CD4-positive, alpha-beta T cell treated with Interleukin-1 beta for 1 hour (primary cell): ENCODE measurements at places on chromosomes 6 and 20.

GRCh38 chr6:30175765-30176164 lies 12.4 kb downstream of the TRIM15 start:
- no peak for DNase-seq

DNA sequence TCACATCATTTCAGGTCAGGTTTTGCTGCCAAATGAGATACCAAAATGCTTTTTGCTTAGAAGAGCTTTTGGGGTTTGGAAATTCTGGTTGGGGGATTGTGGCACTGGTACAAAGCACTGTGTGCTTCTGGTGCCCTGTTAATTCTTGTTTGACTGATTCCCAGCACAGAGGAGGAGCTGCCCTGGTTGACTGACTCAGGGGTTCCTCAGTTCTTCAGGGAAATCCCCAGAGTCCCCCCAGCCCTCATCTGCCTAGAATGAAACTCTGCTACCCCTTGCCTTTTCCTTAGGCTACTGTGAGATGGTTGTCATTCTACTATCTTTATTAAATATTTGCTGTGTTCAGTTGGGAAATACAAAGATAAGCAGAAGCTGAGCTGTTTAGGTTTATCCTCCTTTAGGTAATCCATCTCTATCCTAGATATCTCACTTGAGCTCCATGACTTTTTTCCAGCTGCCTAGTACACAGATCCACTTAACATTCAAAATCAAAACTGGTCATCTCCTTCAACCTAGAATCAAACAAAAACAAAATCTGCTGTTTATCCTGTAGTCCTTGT lies 24.9 kb upstream of the TSPYL1 start:
- DNase-seq, result no peak

- DNase-seq, result no peak
Observed at GRCh38 chr6:127176146-127176545, 57.7 kb downstream of the RSPO3 start.

GRCh38 chr20:24560571-24561491 lies 91.4 kb downstream of the SYNDIG1 start:
- DNase-seq, result no peak

DNA sequence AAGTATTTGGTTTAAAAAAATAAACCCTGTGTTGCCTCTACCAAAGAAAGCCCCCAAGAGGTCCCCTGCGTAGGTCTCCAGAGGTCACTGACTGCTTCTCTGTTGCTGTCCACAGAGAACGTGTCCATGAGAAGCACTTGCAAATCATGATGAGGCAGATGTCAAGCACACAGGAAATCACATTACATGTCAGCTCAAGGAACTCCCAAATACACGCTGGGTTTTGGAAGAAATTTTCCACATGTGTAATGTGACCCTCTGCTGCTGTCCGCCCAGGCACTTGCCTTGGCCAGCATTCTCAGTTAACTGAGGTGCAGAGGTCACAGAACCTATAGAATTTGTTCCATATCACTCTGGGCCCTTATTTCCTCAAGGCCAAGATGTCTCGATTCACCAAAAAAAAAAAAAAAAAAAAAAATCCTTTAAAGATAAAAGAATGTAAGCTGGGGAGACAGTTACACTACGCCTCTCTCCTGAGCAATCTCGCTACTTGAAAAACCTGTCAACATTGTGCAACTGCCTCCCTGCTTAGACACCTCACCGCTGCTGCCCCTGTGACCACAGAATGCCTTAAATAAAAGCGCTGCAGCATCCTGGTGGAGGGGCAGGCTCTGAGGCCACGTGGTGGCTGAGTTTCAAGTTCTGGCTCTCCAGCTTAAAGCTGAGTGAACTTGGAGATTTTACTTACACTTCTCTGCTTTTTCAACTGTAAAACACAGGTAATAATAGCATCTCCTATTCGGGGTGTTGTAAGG lies 42.3 kb downstream of the SLC22A23 start:
- DNase-seq, result no peak

- DNase-seq, result no peak
Observed at GRCh38 chr6:4346659-4347333, 211.4 kb upstream of the ECI2 start.

GRCh38 chr6:119328892-119329793 lies 20.4 kb downstream of the MAN1A1 start:
- DNase-seq, result no peak

DNA sequence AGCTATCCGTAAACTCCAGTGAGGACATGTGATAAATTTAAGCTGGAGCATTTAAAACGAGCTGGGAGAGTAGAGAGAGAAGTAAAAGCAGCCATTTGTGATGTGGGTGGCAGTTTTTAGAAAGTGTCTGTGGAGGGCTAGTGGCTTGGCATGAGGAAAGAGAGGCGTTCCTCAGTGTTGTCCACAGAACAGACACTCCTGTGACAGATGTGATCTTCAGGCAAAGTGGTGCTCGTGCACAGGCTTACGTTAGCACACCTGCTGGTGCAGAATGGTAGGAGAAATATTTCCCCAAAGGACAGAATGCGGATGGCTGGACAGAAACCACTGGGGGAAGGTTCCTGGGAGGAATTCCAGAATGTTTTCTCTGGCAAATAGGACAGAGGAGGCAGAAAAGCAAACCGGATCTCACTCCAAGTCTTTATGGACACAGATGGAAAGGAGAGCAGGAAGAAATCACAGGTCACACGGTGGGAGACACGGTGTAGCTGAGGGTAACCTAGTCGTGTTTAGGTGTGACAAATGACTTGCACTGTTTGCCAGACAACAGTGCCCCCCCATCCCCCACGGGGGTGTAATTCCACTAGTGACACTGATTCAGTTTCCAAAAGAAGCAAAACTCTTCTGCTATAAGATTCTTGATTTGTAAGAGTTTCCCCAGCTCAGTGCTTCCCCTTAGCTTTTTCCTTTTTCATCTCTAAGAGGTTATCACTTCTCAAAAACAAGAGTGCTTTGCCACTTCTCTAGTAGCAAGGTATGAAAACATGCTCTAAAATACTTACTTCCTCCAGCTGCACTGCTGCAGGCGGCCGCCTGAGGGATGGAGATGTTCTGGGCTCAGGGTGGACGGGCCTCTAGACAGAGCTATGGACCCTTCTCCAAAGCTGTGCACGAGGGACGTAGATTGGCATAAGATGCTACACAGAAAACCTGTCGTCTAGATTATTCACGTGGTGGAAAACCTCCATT lies 293.2 kb downstream of the QKI start:
- DNase-seq, result no peak

GRCh38 chr6:23989885-23990533 lies 136.0 kb upstream of the NRSN1 start:
- DNase-seq, result no peak

GRCh38 chr6:153831350-153832078 lies 207.5 kb upstream of the OPRM1 start:
- DNase-seq, result no peak

DNA sequence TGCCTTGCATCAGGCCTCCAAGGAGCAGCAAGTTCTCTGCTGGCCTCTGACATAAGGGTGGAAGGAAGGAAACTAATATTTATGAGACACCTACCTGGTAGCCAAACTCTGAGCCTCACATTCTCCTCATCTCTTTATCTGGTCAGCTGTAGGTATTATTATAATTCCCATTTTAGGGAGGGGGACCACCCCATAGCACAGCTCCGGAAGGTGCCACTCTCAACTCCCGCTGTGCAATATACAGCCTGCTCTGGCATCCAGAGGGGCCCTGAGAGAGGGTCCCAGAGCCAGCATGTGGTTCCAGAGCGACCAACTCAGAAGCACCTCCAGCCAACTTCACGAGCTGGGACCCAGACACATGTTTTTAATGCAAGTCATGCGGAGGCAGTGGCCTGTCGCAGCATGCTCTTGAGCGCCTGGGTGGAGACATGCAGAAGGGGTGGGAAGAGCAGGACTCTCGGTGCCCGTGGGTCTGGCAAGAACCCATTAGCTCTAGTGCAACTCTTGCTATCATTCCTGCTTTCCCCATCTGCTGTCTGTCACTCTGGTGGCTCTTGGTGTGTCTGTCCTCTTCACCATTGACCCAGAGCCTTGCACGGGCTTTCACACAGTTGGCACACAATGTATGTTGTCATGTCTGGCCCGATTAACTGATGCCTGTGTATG lies 15.0 kb upstream of the MYMX start:
- no peak for DNase-seq

- DNase-seq, result peak; percentile 23
Observed at GRCh38 chr6:6315660-6316059, 4.8 kb downstream of the F13A1 start.

DNA sequence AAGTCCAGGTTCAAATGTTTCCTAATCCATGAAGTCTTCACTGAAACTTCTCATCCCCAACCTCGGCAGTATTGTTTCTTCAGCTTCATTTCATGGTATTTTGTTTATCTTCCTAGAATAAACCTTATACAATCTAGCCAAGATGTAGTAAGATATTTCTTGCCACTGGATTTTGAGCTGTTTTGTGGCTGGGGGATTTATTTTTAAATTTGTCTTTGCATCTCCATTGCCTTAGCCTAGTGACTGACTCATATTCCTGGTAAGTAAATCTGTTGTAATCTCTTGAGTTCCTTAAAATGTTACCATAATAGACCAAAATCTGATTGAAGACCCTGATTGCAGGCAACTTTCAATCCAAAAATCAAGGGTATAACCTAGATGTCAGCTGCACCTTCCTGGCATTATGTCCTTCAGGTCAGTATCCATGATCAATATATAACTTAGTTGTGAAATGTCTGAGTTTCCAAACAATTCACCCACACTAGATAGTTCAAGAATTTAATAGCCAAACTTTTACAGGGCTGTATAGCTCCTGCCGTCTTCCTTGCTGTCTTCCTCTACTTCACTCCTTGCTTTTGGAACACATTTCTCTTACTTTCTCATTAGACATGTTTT lies 4.7 kb upstream of the TRMT11 start:
- no peak for DNase-seq

- DNase-seq, result no peak
Observed at GRCh38 chr6:111600588-111601445, 4.9 kb downstream of the TRAF3IP2 start.

GRCh38 chr6:119768201-119768600 lies 418.6 kb upstream of the MAN1A1 start:
- DNase-seq, result no peak

- DNase-seq, result no peak
Observed at GRCh38 chr20:10784554-10785183, 110.9 kb upstream of the JAG1 start.

- DNase-seq, result no peak
Observed at GRCh38 chr6:139436200-139436956, 61.9 kb upstream of the CITED2 start.

- DNase-seq, result peak; percentile 42
Observed at GRCh38 chr6:13767121-13767808, 47.1 kb downstream of the MCUR1 start.

DNA sequence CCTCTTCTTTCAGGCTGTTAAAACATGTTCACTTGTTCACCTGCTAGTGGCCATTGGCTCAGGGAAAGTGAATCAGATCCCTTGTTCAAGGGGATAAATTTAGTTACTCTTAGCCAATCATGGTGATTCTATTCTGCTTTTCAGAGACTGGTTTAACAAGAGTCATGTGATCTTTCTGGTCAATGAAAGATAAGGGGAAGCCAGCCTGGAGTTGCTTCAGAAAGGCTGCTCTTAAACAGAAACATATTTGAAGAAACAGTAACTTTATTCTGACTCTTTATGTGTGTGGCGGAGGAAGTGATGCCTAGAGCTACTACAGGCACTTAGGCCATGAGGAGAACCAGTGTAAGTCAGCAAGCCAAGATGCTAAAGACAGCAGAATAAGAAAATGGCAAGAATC lies 28.1 kb upstream of the AHI1 start:
- no peak for DNase-seq

DNA sequence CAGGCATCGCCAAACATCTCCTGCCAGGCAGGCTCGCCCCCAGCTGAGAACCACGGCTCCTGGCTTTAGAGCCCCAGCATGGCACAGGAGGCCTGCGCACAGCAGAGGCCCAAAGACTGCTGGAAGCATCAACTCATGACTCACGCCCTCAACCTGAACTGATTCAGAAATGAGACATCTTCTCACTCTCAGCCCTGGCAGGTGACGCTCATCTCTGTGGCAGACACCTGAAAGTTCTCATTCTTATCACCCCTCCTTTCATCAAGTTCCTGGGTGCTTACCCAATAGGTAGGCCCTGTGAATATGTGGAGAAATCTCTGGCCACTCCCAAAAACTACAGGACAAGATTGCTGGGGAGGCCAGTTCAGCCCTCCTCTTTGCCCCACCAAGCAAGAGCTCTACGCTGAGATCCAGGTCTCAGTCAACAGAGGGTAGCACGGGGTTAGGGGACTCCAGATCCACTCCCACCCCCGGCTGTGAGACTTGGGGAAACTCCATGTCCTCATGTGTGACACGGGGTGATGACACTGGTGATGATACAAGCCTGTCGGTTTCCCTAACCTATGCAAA lies 11.3 kb downstream of the NFATC2 start:
- DNase-seq, result peak; percentile 71

DNA sequence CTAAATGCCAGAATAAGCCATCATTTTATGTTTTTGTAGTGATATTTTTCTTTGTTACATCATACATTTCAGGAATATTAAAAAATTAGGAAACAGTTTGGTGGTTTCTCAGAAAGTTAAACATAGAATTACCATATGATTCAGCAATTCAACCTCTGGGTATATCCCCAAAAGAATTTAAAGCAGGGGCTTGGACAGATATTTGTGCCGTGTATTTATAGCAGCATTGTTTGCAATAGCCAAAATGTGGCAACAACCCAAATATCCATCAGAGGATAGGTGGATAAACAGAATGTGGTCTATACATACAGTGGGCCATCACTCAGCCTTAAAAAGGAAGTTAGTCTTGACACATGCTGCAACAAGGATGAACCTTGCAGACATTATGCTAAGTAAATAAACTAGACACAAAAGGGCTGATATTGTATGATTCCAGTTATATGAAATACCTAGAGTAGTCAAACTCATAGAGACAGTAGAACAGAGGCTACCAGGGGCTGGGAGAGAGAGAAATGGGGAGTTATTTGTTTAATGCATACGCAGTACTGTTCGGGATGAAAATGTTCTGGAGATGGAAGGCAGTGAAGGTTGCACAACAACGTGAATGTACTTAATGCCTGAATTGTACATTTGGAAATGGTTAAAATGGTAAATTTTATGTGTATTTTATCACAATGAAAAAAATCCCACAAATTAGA lies 18.9 kb upstream of the TRAF3IP2 start:
- DNase-seq, result no peak

DNA sequence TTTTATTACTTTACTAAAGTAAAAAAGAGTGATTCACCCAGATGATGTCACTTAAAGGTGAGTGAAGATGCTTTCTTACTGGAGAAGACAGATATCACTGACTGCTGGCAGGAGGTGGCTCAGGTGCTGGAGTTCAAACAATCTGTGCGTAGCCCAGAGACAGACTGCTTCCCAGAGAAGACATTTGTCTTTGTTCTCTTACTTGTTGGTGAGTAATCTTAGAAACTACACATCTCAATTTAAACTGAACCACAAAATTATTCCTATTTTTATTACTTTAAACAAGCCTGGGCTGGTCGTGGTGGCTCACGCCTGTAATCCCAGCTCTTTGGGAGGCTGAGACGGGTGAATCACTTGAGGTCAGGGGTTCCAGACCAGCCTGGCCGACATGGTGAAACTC lies 92.2 kb downstream of the CEP162 start:
- DNase-seq, result no peak

- DNase-seq, result no peak
Observed at GRCh38 chr20:43052532-43052931, 137.2 kb downstream of the PTPRT start.

- DNase-seq, result no peak
Observed at GRCh38 chr6:139081471-139081870, 52.9 kb downstream of the ABRACL start.

- DNase-seq, result no peak
Observed at GRCh38 chr6:169316651-169317050, 63.0 kb upstream of the THBS2 start.

- no peak for DNase-seq
Observed at GRCh38 chr20:22449188-22449973, 135.0 kb downstream of the FOXA2 start.
